ENCODE measurements at places on chromosomes 11 and 22.

DNA sequence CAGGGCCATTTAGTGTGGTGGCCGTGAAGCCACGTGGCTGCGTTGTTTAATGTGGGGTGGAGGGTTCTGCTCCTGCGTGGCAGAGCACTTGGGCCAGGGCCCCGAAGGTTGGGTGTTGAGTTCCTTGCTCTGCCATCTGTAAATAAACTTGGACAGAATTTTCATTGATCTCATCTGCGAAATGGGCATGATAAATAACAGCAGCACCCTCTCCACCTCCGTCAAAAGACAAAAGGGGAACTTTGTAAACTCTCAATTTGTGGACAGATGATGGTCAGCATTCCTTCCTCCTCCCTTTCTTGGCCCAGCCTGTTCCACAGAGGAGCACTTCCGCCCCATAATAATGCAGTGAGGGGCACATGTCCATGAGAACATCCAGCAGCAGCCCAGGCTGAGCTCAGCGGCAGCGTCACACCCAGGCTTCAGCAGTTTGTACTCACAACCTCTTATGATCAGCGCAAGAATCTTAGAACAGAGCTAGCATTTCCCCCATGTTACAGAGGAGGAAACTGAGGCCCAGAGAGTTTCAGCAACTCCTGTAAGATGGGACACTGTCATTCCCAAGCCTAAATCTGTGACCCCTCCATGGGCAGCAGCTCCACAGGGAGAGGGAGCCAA, 874.5 kb downstream of the BRD1 start:
- DNase-seq: no peak

DNA sequence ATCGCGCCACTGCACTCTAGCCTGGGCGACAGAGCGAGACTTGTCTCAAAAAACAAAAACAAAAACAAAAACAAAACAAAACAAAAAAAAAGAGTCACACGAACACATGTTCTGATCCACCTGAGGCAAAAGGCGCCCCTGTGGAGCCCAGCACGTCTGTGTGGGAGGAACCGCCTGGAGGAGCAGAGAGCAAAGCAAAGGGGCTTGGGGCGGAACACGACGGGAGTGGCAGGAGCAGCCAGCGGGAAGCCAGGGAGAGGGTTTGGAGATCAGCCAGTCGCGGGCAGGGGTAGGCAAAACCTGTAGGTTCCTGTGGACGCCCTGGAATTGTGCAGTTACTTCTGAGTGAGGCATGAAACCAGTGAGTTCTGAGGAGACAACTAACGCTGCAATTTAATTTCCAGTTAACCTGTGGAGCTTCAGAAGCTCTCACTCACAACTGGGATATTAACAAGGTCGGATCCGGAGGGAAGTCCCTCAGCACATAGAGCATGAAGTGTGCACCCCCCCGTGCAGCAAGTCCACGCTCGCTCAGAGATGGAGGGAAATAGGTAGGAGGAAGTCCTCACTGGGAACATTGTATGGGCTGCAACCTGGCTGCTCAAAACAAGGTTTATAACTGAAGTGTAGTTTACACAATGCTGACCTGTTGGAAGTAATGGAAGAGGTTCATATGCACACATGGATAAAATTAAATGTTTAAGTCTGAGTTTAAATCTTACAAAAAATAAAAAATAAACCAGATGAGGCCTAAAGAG, 13.2 kb upstream of the USP18 start:
- DNase-seq: no peak

DNA sequence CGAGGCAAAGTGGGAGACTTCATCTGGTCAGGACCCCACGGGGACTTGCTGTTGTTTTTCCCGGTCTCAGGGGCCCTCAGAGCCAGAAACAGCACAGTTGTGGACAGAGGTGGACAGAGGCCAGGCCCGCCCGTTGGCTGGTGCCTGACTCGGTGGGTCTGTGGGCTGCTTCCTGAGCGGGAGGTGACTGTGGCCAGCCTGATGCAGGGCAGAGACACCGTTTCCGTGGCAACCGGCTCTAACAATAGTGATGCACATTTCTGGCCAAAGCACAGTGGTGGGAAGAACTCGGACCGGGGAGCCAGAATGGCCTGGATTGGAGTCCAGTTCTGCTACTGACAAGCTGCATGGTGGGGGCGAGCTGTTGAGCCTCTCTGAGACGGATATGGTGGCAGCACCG, 58.7 kb upstream of the ATXN10 start:
- no peak for DNase-seq

GRCh38 chr11:102177974-102178631, 67.9 kb downstream of the YAP1 start:
- DNase-seq: no peak

DNA sequence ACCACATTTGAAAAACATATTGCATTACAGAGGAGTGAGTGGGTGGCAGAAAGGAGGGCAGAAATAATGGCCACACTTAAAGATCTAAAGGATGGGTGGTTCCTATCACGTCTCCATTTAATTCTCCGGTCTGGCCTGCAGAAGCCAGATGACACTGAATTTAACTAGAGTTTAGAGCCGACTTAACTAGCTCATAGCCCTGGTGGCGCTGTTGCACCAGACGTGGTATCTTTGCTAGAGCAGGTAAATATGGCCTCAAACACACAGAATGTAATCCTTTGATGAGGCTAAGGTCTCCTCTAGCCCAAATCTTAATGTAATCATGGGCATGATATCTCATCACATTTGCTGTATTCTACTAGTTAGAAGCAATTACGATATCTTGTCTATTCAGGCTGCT, 51.5 kb upstream of the GAL start:
- peak; percentile 82 for DNase-seq

All from NCI-H82 (cell line).